ENCODE measurements at places on chromosomes 13 and 19.

DNA sequence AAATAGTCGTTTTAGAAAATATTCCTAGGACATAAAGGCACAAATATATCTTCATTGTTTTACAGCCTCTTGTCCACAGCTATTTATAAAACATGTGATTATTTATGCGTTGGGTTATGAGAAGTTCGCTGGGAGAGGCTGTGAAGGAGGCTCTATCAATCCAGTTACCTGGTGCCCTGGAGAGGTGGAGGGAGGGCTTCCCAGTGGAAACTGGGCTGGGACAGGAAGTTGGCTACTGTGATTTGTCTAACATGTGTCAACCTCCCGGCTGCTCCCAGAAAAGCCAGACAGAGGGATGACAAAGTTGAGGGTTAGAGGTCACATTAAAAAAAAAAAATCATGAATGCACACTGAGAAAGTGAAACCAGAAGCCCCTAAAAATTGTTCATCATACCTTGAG, 346.5 kb downstream of the ZNF536 start:
- no peak for DNase-seq

DNA sequence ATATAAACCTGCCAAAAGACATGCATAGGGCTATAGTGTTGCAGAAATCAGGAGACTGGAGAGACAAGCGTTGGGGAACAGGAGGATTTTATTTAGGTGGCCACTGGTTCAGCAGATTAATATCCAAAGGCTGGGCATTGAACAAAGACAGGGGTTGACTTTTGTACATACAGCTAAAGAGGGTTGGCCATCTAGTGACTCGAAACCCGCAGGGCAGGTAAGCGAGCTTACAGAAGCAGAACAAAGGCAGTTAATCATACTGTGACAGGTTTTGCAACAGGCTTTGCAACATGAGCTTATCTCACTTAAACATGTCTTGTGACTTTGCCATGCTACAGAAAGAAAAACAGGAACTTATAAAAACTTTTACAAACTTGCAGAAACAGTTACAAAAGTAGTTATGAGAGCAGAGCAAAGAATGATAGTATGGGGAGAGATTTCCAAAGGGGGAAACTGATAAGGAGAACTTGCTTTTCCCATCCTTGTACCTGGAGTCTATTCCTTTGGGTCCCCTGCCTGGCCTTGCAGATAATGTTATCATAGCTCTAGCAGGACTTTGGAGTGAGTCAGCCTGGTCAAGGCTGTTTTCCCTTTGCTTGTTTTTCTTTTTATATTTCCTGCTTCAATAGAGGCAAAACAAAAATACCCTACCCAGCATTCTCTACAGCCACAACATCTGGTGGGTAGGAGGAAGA, 234.2 kb downstream of the PCDH17 start:
- no peak for DNase-seq

DNA sequence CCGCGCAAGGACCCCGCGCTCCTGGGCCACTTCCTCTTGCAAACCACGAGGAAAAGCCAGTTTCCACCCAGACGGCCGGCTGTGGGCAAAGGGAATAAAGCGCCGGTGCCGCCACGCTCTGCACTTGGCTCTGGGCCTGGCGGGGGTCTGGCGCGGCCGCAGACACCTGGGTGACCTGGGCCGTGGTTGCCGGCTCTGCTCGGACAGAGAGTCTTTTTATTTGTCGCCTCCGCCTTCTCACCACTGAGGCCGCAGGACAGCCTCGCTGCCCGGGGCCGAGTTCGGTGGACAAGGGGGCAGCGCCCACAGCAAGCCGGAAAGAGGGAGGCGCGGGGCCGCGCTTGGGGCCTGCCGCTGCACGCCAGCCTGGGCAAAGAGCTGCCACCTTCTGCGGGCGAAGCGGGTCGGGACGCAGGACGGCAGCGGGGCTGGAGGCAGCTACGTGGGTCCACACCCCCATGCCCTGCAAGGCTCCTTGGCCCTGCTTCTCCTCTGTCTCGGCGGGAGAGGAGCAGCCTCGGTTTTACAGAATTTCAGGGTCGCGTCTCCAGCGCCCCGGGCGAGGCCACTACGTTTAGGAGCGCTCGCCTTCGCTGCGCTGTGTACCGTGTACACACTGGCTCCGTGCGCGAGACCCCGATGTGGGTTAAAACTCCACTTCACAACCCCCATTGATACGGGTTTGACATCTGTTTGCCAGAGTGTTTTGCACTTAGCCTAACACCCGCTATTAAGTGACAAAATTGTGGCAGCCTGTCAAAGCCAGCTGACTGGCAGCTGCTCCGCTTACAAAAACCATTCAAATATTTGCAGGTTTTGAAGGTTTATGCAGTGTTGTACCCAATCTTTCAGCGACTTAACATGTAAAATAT, 13.0 kb upstream of the SOX1 start:
- no peak for DNase-seq

GRCh38 chr19:6677495-6677882, 7.5 kb upstream of the TNFSF14 start:
- no peak for DNase-seq

- no peak for DNase-seq
These were observed 18.5 kb upstream of the ATP12A start for GRCh38 chr13:24661713-24662112.

- DNase-seq: no peak
These were observed at the start of gene MYPOP for GRCh38 chr19:45901912-45902650. Gene MYPOP (minus strand): TSS chr19:45902613. CDS start chr19:45901773, 840 bp downstream.

GRCh38 chr13:30196025-30196424, 111.3 kb downstream of the KATNAL1 start:
- DNase-seq: no peak

GRCh38 chr13:80278706-80279105, 62.2 kb downstream of the SPRY2 start:
- no peak for DNase-seq
